ENCODE measurements at places on chromosomes 1 and 21.

DNA sequence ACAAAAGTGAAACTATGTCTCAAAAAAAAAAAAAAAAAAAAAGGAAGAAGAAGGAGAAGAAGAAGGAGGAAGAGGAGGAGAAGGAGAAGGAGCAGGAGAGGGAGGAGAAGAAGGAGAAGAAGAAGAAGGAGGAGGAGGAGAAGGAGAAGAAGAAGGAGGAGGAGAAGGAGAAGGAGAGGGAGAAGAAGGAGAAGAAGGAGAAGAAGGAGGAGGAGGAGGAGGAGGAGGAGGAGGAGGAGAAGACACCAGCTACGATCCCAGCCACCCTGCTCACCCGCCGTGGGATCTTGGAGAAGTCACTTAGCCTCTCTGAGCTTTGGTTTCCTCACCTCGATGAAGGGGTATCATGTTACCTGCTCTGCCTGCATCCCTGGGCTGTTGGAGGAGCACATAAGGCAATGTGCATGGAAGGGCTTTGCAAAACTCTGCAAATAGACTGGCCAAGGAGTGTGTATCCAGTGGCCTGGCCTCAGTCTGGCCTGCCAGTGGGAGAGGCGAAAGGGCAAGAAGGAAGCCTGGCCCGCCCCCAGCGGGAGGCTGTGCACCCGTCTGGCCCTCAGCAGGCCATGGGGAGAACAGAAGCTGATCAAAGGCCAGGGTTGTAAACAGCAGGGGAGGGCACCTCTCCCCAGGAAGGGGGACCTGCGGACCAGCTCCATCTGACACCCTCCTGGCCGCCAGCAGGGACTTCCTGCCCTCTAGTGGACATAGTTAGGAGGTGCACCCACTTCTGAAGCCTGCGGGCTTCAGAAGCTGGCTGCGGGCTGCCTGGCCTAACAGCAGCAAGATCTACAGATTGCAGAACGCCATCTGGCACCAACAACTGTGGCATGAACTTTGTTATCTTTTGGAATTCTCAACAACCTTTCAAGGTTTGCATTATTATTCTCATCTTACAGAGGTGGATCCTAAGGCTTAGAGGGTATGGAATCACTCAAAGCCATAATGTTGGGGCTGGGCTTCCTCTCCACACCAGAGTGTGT, 19.2 kb upstream of the CDK18 start:
- DNase-seq, result peak; percentile 92

DNA sequence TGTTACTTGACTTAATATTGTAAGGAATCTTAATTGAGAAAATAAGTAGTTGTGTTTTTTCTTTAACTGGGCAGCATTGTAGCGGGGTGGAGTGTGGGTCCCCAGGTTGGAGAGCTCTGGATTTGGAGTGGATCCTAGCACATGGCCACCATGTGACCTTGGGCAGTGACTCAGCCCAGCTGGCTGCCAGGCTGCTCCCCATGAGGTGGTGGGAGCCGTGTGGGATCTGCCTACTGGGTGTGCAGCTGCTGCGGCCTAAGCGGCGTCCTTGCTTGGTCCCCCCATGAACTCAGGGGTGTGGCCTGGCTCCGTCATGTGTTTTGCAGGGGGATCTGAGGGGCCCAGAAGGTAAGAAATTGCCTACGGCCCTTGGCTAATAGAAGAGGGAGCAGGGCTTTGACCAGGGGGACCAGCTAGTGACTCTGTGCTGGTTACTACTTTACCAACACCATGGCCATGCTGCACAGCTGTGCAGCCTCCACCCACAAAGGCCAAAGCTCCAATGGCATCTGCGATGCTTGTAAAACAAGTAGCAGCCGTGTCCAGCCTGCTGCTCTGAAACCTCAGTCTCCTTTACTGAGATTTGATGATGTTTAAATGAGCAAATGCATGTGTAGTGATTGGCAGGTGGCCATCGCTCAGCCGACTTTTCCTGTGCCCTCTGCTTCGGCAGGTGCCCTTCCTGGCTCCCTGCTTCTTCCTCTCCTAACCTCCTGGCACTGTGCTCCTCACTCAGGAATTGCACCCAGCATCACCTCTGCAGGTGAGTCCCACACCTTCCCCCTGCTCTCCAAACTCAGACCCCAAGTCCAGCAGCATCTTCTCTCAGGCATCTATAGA, 68.3 kb downstream of the ADARB1 start:
- DNase-seq, result no peak

DNA sequence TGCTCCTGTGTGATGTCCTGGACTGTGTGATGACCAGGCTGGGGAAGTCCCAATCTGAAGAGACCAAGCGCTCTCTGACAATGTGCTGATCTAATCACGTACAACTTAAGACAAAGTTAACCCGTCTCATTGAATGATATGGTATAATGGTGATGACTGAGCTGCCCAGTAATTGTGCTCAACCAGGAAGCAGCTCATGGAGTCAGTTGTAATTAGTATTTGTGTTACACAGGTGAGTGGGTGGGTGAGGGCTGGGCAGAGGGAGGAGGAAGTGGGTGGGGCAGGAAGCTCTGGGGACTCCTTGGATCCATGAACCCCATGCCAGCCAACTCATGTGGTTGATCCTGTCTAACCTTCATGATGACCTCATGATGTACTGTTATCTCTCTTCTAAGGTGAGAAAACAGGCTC, 8.7 kb upstream of the ECE1 start:
- DNase-seq, result no peak

- DNase-seq, result no peak
These were observed 1518.0 kb downstream of the NCAM2 start for GRCh38 chr21:22516230-22516629.

DNA sequence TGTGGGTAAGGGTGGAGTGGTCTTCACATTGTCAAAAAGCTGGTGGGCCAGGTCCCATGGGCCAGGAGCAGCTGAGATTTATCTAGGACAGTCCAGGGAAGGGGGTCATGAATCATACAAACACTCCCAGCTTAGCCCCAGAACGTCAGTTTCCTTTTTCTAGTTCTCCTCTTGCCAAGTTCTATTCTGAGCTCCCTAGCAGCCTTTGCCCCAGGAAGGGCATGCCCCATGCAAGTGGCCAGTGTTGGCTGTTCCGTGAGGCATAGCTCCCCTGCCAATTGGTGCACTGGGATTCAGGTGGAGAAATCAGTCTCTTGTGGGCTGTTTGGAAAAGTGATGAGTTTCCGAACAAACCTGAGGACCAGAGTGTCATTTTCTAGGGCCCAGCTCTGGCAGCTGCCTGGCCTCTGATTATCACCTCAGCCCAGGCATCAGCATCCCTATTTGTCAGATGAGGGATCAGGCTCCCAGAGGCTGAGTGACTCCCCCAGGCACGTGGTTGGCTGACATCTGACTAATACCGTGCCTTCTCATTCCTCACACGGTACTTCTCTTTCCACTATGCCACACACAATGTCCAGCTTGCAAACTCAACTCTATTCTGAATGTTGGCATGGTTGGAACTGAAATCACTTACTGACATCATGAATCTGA, 14.2 kb upstream of the MYOM3 start:
- no peak for DNase-seq

- no peak for DNase-seq
These were observed 24.9 kb downstream of the DIP2A start for GRCh38 chr21:46483300-46484295.

- DNase-seq, result no peak
These were observed 15.3 kb downstream of the MAGI3 start for GRCh38 chr1:113405573-113405972.

GRCh38 chr1:181726320-181727012, 243.1 kb downstream of the CACNA1E start:
- DNase-seq, result no peak

DNA sequence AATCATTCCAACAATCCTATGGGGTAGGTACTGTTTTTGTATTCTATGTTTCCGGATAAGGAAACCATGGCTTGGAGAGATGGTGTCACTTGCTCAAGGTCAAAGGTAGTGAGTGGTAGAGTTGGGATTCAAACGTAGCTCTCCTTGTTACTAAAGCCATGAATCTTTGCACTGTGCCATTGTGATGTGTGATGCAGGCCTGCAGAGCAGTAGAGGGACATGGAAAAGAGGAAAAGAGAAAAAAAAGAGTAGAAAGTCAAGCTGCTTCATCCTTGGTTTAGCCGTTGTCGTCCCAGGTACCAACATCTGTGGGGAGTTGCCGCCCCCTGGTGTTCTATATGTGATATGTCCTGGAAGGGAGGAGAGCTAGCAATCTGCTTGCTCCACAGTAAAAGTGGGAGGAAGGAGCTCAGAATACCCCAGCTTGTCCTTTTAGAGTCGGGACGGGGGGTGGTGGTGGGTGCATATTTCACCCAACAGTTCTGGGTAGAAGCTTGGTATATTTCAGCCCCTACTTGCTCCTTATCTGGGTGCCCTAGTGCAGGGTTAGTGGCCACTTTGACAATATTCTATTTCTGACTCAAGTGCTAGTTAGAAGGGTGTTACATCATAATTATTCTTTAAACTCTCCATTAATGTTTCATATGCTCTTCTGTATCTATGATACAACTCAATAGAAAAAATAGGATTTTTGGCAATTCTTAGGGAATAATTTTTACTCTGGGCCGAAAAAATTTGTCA, 98.4 kb downstream of the EBNA1BP2 start:
- DNase-seq, result peak; percentile 81

- no peak for DNase-seq
These were observed 14.5 kb downstream of the USP24 start for GRCh38 chr1:55200667-55201066.

- no peak for DNase-seq
These were observed 14.0 kb upstream of the DISC1 start for GRCh38 chr1:231612393-231613089.

- DNase-seq, result no peak
These were observed 114.4 kb upstream of the RAB3GAP2 start for GRCh38 chr1:220386494-220387195.

- no peak for DNase-seq
These were observed 1.6 kb upstream of the HYI start for GRCh38 chr1:43455213-43455889.

GRCh38 chr1:175714350-175714749, 29.0 kb downstream of the TNR start:
- DNase-seq, result no peak

GRCh38 chr1:198959032-198959431, 320.2 kb downstream of the PTPRC start:
- no peak for DNase-seq

- no peak for DNase-seq
These were observed 14.7 kb downstream of the ZBTB8OS start for GRCh38 chr1:32635508-32636277.

DNA sequence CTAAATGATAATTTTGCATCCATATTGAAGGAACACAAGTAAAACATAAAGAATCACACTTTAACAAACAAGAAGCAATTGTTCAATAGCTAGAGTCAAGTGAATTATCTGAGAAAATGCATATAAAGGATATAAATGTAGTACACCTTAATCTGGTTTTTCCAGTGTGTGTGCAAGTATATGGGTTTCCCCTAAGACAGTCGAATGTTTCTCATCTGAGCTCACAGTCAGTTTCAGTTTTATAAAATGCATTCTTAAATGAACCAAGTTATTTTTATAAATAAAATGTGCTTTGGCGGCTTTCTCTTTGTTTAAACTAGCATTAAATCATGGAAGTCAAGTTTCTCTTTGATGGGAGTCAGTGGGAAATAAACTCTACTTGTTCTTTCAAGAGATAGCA, 125.9 kb downstream of the PTPRC start:
- no peak for DNase-seq

- DNase-seq, result peak; percentile 70
These were observed 33.5 kb upstream of the HHAT start for GRCh38 chr1:210294999-210295745.

GRCh38 chr1:8047686-8048445, 21.8 kb upstream of the ERRFI1 start:
- DNase-seq, result peak; percentile 40

DNA sequence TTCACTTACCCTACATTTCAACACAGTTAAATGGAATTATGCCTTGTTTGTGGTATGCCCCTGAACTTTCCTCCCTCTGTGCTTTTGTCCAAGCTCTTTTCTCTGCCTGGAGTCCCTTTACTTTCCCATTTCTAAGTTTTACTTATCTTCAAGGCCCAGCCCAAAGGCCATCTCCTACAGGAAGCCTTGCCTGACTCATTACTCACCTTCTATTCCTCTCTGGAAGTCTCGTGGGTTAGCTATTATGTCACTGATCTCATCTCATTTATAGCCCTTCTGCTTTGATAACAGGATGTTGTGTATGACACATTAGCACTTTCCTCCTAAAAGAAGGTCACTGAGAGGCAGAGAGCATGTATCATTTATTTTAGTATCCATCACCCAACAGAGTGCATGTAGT, 78.8 kb upstream of the CD1D start:
- no peak for DNase-seq

DNA sequence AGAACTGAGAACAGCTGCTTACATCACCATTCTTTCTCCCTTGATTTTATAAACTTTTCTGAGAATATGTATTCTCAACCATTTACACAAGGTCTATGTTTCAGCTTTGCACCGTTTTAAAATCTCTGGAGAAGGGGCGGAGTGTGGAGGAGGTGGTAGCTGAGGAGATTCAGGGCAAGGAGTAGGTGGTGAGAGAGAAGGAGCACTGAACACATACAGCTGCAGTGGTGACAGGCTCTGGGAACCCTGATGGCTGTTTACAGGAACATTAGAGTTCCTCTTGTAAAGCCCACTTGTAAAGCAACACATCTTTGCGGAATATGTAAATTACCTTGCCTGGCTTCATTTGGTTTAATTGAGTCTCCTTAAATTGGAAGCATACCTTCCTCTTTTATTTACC, 89.7 kb downstream of the SMYD2 start:
- DNase-seq, result no peak

GRCh38 chr1:226696547-226696946, 42.5 kb downstream of the ITPKB start:
- no peak for DNase-seq

DNA sequence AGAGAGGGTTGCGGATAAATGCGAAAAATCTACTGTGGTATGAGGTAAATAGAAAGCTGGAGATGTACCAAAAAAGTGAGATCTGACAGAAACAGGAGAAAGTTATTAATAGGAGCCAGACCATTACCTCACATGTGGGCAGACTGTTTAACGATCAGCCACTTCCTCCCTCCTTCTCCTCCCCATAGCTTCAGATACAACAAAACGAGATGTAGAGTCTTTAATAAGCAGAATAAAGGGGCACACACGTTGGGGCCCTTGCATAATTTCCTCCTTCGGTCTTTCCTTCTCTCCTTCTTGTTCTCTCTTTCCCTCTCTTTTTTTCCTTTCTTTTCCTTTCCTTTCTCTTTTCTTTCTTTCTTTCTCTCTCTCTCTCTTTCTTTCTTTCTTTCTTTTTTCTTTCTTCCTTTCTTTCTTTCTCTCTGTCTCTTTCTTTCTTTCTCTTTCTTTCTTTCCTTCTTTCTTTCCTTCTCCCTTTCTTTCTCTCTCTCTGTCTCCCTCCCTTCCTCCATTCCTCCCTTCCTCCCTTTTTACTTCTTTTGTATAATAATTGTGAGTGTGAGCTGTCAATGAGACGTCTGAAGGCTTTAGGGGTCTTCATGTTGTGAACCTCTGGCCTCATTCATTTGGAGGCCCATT, 242.1 kb downstream of the GRIK1 start:
- no peak for DNase-seq

- DNase-seq, result no peak
These were observed 87.9 kb downstream of the ITPKB start for GRCh38 chr1:226651041-226651731.

Measured in SK-N-SH (cell line).